HS-27A (cell line): ENCODE measurements at places on chromosomes 12 and 14.

DNA sequence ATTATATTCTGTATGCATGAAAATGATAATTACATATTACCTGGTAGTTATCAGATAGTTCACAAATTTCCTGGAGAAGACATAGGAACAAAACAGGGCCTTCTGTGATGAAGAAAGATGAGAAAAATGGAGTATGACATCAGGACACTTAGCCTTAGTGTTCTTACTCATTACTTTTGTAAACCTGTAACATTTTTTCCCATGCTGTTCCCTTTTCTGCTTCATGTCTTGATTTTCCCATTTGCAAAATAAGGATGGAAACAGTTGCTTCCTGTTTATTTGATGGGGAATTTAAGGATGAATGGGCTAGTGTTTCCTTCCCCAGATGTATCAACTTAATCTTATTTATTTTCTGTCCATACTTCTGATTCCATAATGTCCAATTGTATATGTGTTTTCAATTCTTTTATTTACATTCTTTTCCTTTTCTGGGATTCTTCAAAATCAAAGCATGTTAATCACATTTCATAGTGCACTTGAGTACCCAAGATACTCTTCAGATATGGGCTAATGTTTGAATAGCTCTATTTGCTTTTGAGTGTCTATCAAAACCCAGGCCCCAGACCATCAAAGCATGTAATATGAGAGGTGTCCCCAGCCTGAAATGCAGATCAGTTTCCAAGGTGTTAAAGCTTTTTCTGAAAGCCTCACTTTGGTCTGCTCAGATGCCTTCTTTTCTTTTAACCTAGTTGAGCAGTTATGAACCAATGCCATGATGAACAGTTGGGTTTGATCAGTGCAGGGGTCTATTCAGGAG is 260.5 kb downstream of the RAD51B start:
- no peak for DNase-seq

- DNase-seq, result no peak
Observed at GRCh38 chr12:113200021-113200797, 14.7 kb downstream of the RITA1 start.

DNA sequence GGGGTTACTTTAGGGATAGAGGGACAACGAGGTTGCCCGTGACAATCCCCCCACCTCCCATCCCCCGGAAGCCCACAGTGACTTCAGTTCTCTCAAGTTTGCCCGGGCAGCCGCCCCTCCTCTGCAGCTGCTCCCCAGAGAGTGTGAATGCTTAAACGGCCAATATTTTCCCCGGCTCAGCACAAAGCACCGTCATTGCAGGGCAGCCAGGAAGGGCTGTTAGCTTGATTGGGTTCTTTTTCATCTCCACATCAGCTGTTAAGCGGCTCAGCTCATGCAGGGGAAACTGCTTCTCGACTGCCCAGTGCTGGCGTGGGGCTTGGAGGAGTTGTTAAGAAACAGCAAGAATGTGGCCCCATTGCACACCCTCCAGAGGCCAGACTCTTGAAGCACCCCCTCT is 120.5 kb upstream of the NCOR2 start:
- no peak for DNase-seq

GRCh38 chr12:14207905-14208551 is 157.5 kb upstream of the ATF7IP start:
- no peak for DNase-seq

GRCh38 chr14:38174711-38175110 is 33.0 kb upstream of the SSTR1 start:
- DNase-seq, result no peak

- DNase-seq, result no peak
Observed at GRCh38 chr12:129237881-129238280, 384.6 kb downstream of the GLT1D1 start.

DNA sequence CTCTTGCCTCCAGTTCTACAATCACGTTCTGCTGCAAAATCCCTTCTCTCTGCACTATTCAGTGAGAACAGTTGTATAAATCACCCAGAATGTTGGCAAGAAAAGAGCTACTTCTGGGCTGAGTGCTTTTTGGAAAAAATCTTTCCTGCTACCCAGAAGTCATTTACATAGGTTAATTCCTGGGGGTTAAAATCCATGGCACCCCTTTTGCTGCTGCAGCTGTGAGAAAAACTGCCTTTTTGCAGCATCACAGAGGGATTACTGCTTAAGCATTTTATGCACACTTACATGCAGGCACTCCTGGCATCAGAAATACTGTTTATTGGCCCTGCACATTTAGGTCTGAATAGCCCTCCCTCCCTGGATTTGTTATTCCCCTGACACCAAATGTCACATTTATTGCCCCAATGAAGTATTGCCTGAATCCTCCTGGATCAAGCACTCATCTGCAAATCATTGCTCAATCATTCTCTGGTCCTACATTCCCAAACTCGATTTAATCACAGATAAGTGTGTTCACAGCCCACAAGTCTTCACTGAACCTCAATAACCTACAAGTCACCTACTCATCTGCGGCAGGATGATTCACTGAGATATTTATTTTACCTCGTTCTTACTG is 43.1 kb upstream of the CCDC196 start:
- no peak for DNase-seq

GRCh38 chr12:39798977-39799376 is 179.4 kb upstream of the ABCD2 start:
- no peak for DNase-seq

- DNase-seq, result no peak
Observed at GRCh38 chr14:49882826-49883694, 9.8 kb upstream of the ARF6 start.

GRCh38 chr12:69844836-69845235 is 19.8 kb downstream of the MYRFL start:
- no peak for DNase-seq

- DNase-seq, result no peak
Observed at GRCh38 chr12:57724936-57725740, 13.4 kb downstream of the AGAP2 start.

DNA sequence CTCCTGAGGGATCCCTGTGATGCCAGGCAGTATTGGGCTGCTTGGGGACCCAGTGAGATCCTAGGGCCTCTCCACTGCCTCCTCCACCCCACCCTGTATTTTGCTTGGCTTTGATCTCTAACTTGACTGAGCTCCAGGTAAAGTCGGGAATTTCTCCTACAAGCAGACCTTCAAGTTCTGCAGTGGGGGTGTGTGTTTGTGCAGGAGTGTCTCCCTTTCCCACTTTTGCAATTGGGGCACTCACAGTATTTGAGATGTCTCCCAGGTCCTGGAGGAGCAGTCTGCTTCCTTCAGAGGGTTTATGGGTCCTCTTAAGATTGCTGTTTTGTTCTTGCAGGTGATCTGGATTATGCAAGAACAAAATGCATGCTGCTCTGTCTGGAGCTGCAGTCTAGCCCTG is 68.9 kb downstream of the ALG10B start:
- DNase-seq, result no peak

DNA sequence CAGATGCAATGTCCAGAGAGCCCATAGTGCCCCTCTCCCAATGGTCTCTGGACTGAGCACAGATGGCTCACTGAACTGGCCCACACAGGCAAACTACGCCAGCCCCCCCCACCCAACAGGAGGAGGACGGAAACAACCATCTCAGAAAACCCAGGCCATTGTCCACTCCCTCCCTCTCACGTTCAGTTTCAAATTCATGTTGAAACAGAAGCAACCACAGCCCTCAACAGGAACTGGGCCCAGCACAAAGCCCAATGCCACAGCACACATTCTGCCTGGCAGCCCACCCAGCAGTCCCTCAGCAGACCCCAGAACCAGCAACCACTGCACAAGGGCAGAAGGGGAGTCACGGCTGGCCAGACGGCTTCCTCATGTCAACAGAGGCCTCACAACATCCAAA is 10.6 kb downstream of the CCDC88C start:
- no peak for DNase-seq

DNA sequence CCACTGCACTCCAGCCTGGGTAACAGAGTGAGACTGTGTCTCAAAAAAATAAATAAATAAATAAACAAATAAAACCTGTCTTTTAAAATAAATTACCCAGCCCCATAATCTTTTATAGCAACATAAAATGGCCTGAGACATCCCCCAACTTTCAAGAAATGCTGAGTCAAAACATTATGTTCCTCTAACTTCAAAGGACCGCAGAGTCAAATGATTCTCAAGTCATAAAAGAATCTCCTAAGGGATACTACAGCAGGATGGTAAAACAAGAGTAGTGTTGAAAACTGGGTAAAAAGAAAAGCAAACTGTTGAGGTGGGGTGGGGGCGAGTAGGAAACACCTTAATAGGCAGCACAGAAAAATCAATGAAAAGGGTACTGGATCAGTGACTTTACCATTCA is 9.5 kb downstream of the BLTP3B start:
- DNase-seq, result no peak

GRCh38 chr14:102666635-102667034 is 74.2 kb downstream of the RCOR1 start:
- no peak for DNase-seq

DNA sequence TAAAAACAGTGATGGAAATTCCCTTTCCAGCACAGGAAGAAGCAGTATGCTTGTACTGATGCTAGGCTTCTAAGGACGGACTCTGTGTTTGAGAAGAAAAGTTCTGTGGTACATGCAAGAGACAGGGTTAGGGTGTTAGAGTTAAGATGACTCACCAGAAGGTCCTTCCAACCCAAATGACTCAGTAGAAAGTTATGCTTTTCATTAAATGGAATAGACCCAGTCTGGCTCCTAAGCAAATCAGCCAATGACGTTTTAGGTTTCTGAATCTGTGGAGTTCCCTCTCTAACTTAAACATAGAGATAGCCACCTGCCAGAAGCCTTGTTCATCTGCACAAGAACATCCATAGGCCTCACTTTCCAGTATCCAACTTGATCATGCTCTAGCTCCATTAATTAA is 5.7 kb downstream of the PTHLH start:
- DNase-seq, result peak; percentile 96

GRCh38 chr12:108241986-108242703 is 97.0 kb downstream of the CMKLR1 start:
- no peak for DNase-seq

DNA sequence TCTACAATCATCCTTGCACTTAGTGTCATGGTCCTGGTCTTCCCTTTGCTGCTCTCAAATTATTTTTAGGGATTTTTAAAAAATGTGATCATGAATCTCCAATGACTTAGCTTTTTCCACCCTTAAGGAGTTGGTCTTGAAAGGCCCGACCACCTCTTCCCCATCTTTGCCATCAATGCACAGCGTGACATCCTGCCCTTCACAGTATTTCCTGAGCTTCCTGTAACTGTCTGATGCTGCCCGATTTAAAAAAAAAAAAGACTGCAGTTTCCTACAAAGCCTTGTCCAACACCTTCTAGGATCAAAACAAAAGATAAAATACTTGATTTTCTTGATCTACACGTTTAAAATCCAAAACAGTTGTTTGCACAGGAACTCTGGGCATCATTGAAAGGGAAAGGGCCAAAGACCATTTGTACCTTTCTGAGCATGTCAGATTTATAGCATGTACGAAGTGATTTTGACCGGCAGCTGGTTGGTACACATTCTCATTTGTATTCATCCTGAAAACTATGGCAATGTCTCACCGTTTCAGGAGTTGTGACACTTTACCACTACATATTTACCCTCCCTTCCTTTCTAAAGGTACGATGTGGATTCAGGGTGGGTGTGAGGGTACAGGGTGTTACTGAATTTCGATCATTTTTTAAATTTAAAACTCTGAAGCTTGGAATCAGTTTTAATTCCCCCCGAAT is 7.4 kb upstream of the ELK3 start:
- no peak for DNase-seq

- DNase-seq, result no peak
Observed at GRCh38 chr12:1592444-1593173, 1.8 kb downstream of the FBXL14 start.

- DNase-seq, result no peak
Observed at GRCh38 chr12:45540661-45541341, 188.7 kb upstream of the ARID2 start.

DNA sequence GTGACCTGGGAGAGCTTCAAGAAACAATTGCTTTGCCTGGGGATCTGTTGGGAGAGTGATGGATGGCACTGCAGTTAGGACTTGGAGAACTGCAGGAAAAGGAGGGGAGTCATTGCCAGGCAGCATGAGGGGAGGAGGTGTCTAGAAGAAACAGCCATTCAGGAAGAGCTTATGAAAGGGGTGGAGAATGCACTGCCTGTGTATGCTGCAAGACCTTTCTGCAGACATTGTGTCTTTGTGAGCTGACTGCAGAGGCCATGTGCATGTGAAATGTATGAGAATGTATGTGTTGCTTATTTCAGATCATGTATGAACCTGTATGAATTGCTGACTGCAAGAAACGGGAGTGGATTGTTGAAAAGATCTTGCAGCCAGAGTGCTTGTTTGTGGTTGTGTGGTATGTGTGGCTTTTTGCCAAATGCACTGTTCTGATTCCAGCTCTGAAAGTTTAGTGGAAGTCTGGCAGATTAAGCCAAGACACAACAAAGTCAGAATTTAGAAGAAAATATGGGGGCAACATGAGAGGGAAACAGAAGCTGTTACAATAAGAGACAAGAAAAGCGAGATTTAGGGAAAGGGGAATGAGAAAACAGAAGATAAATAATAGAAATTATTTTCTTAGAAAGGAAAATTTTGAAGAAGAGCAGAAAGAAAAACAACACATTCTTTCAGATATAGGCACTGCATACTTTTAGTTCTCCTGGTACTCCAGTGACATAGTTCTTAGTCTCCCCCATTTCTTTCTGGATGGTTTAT is 9.8 kb upstream of the RIMKLB start:
- no peak for DNase-seq

- no peak for DNase-seq
Observed at GRCh38 chr12:6295094-6295811, 15.2 kb upstream of the PLEKHG6 start.

DNA sequence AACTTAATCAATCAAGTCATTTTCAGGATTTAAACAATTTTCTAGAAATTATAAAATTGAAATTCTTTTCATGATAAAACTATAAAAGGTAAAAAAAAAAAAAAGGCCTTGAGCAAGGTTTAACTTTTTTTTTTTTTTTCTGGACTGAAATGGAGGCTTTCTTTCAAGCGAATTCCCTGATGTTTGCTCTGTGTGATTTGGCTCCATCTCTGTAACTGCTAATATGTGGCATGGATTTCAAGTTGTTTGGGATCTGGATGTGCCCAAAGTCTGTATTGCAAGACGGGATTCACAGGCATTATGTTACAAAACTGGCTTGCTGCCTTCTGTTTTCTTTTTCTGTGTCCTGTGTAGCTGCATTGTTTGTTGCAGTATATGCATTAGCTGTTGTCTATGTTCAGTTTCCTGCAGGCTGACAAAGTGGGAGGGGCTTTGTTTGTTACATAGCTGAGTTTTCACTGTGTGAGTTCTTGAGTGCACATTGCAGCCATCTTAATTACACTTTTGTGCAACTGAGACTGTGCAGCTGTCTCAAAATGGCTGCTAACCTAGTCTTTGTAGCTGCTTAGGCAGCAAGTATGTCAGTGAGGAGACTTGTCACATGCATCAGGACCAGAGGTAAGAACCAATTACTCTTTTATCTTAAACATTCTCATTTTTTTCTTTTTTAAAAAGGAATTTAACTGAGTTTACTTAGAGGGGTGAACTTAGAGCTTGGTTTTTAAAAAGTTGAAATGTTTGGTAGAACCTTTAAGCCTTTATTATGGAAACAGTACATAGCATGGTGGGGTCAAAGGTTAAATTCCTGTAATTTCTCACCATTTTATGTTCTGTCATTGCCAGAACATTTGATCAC is 19.5 kb downstream of the ATF7IP start:
- peak; percentile 84 for DNase-seq
